ENCODE measurements at places on chromosomes 5 and 9.

DNA sequence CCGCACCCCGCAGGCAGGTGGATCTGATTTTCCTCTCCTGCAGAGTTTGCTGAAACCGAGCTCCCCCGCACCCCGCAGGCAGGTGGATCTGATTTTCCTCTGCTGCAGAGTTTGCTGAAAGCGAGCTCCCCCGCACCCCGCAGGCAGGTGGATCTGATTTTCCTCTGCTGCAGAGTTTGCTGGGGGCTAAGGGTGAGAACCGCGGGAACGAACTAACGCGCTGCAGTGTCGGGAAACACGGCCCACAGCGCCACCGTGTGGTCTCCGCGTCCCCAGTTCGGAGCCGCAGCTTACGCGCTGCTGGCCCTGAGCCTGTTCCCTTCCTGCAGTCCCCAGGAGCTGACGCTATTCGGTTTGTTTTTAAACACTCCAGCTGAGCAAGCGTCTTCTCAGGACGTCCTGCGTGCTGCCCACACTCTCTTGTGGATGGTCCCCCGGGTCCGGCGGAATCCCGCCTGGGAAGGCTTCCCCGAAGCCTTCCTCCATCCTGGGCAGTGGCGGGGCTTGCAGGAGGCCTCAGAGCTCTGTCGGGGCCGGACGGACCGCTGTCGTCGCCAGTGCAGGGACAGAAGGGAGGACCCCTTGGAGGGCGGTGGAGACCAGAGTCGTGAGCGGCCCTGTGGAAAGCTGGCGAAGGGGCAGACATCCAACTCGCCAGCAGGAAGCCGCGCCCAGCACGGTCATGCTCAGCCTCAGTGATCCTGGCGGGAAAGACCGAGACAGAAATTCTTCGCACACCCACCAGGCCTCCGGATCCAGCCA, 121.2 kb upstream of the LPCAT1 start:
- peak; percentile 66 for DNase-seq

DNA sequence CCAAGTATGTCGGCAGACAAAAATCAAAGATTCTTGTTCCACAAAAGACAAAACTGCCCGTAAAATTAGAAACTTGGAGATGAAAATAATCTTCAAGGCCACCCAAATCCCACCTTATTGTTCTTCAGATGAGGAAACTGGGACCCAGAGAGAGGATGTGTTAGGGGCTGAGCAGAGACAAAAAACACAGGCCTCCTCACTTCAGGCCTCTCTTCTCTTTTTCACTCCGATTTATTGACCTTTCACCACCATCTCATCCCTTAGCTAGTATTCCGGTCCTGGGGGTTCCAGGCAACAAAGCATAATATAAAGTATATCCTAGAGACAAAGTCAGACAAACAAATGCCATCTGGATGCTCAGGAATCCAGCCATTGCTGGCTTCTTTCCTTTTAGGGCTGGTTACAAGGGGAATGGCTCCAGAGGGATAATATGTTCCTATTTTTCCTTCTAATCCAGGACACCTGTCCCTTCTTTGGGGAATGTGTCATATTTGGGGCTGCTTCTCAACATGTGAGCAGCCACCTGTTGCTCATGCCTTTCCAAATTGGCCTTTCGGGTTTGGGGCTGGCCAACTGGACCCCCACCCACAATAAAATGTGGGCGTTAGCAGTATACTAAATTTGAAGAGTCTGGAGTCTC, 42.2 kb upstream of the AFAP1L1 start:
- no peak for DNase-seq

GRCh38 chr5:149767281-149767550, 37.1 kb downstream of the PPARGC1B start:
- no peak for DNase-seq

DNA sequence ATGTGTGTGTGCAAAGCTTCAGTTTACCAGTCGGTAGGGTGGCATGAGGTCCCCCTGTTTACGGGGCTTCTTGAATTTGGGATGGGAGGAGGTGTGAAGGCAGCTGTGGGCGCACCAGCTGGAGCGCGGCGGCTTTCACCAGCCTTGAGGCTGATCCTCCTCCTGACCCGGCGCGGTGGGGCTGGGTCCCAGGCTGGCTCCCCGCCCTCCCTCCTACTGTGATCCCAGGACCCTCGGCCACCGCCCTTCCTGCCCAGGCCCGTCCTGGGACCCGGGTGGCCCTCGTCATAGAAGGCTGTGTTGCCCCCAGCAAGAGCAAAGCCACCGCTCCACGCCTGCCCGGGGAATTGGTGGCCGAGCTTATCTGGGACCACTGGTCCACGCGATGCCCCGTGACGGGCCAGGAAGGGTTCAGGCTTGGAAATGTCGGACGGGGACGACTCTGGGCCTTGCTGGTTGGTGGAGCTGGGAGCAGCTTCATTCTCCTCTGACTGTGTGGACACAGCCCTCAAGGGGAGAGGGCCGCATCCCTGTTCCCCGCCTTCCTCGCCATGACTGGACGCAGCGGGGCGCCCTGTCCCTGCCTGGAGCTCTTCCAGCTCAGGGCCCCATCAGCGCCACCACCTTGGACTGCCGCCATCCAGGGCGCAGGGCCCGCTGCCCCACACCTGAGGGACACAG, 271.1 kb upstream of the IRX1 start:
- no peak for DNase-seq

GRCh38 chr9:106981396-106982287, 118.7 kb downstream of the ZNF462 start:
- DNase-seq, result no peak
